ENCODE measurements at places on chromosomes 1 and 21.

GRCh38 chr1:160755911-160756848 lies 17.1 kb downstream of the SLAMF7 start:
- no peak for DNase-seq

DNA sequence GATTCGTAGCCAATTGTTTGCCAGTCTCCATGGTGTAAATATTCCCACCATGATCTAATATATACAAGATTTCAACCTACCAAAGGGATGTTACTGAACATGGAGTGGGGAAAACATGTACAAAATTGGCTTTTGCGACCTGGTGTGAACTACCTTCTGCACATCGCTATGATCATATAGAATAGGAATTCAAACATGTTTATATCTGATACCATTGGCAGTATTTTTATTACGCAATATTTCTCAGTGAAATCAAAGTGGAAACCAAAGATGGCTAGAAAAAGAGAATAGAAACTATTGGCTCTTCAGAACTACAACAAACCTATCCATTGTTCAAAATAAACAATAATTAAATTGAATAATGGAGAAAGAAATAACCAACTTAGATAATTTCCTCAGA lies 285.1 kb downstream of the TPR start:
- peak; percentile 60 for DNase-seq

GRCh38 chr1:16215882-16216753 lies 3.7 kb upstream of the ARHGEF19 start:
- DNase-seq = peak; percentile 87

- no peak for DNase-seq
Measured at GRCh38 chr21:23452384-23453083, 2154.7 kb downstream of the MRPL39 start.

DNA sequence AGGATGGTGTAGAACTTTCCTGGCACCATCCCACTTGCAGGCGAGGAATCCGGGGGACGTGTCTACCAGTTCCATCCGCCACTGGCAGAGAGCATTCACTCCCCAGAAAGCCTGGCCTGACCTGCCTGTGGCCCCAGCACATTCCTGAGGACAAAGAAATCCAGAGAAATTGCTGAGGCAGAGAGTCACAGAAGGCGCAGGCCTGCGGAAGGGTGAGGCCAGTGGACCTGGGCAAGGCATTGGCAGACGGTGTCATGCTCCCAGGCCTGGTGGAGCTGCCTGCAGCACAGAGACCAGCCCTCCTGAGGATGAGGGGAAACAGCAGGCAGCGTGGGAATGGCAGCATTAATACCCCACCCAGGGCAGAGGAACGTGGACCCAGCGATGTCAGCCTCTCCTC lies 81.2 kb upstream of the F3 start:
- DNase-seq = peak; percentile 88

DNA sequence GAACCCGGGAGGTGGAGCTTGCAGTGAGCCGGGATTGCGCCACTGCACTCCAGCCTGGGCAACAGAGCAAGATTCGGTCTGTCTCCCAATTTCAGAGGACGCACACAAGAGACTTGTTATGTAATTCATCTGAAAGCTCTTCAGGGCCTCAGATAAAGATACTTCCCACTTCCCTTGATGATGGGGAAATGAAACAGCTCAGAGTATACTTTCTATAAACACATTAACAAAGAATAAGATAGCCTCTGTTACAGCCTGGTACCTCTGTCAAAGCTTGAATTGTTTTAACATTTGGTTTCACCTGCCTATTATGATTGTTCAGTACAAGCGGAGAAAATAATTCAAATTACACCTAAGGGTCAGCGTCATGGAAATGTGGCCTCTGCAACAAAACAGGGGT lies 622.9 kb upstream of the ADGRL4 start:
- DNase-seq = no peak

DNA sequence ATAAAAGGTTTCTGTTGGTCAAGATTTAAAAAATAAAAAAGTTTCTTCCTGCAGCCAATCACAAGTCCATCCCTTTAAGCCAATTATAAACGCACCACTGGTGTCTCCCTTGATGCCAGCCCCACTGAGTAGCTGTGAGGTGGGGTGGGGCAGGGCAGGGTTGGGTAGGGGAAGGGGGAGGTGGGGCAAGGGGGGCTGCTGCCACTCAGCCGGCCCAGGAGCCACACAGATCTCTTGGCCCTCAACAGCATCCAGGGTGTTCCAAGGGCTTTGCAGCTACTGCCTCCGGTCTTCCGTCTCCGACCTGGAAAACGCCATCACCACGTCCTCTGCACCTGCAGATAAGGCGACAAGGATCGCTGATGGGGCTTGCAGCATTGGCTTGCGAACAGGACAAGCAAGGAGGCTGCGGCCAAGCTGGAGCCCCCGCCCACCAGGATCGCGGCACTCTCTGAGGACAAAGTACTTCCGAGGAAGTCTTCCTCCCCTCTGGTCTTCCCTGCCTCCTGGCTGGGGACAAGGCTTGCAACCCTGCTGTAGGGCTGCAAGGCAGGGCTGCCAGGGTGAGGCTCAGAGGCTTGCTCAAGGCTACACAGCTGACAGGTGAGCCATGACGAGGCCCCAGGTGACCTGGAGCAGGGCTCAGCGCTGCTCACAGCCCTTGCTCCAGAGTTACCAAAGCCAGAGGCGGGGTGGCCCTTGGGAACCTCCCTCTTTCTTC lies 26.8 kb upstream of the CLSTN1 start:
- DNase-seq = no peak

DNA sequence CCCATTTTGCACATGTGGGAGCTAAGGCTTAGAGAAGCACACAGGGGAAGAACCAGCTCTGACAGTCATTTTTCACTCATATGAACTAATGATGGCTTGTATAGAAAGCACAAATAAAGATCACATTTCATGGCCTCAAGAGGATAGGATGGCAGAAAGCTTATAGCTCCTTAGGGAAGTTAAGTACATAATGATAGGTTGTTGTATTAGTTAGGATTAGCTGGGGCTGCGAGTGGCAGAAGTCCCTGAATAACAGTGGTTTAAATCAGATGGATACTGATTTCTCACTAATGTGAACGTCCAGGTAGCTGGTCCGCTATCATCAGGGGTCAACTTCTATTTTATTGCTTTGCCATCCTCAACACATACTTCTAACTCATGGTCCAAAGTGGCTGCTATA lies 284.0 kb downstream of the RPS6KC1 start:
- DNase-seq = no peak
